ENCODE measurements at places on chromosomes 1 and 21.

- no peak for DNase-seq
Observed at GRCh38 chr1:158005224-158005623, 11.8 kb downstream of the KIRREL1 start.

GRCh38 chr1:228804640-228805413, 69.5 kb downstream of the RHOU start:
- DNase-seq, result no peak

- DNase-seq, result peak; percentile 10
Observed at GRCh38 chr1:20521960-20522861, 14.3 kb upstream of the MUL1 start.

DNA sequence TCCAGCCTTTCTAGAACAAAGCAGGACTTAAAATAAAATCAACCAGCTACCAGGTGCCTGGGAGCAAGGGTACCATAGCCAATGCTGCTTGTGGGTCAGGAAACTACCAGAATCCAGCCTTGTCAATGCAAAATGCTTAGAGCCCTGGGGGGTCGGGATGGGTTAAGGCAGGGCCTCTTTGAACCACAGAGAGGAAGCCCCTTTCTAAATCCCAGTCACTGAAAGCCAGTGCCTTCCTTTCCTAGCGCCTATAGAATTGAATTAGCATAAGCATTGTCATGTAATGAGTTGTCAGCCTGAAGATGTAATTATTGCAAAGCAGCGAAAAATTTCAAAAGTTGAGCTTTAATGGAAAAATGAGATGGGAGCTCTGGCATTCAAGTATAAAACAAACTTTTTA, 176.6 kb upstream of the DAB1 start:
- no peak for DNase-seq

- DNase-seq, result no peak
Observed at GRCh38 chr1:114803001-114803400, 22.5 kb upstream of the SIKE1 start.
